ENCODE measurements at places on chromosomes 11 and 22.
A peak's percentile ranks its signal among the peaks of the same experiment; 100 is the strongest.

DNA sequence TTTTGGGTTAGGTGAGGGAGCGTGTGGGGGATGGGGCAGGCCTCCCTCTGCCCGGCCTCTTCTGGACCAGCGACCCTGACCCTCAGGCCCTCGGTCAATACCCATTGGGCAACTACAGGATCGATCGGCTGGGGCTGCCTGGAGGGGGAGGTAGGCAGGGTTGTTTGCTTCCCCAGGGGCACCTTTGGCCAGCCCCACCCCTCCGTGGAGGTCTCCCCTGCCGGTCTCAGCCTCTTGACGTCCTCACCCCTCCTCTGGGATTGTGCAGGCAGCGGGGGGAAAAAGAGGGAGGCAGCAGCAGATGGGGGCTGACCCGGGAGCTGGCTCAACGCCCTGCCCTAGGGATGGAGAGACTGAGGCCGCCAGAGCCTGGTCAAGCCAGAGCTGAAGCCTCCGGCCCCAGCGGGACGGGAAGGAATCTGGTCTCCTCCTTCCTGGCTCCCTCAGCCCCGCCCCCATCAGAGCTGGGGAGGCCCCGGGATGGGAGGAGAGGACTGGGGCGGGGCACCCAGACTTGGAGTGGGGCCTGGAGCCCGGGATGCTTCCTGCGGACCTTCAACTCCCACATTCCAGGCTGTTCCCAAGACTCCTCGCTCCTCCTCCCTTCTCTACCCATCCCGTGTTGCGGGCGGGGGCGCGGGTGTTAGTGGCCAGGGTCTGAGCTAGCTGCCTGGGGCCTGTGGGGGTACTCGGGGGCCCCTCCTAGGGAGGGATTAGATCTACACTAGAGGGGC is 14.4 kb upstream of the CDC42EP1 start:
- DNase-seq, result no peak

GRCh38 chr11:8691601-8692000 is 9.0 kb downstream of the RPL27A start:
- no peak for DNase-seq

DNA sequence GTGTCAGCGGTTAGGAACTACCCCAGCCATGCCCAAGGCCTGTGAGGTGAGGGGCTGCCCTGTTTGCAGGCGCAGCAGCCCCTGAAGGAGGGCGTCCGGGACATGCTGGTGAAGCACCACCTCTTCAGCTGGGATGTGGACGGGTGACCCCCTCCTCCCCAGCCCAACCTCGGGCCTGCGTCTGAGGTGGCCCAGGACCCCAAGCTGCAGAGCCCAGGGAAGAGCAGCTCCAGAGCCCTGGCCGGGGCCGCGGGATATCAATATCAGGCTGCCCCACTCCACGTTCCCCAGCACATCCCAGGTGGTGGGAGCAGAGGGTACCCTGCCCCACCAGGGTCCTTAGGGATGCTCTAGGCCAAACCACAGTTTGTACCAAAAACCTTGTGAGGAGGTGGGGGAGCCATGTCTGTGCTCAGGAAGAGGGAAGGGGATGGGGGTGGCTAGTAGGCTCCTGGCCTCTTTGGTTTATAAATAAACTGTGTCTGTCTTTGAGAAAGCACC is 39.3 kb downstream of the SGSM3 start:
- no peak for DNase-seq

DNA sequence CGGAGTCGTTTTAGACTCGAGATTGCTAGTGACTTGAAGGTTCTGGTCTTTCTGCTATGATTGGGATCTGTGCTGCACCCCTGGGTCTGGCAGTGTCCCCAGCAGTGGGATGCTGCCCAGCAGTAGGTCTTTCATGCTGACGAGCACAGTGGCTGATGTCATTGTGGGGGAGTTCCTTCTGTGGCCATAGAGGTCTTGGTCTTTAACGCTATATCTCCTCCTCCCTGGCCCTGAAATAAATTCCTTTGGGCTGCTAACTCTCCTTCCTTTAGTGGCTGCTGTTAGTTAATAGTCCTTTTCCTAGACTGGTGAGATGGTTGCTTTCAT is 136.3 kb downstream of the TEAD1 start:
- DNase-seq, result no peak

- DNase-seq, result peak; percentile 34
These were observed 6.9 kb upstream of the POLDIP3 start for GRCh38 chr22:42621505-42622002.

DNA sequence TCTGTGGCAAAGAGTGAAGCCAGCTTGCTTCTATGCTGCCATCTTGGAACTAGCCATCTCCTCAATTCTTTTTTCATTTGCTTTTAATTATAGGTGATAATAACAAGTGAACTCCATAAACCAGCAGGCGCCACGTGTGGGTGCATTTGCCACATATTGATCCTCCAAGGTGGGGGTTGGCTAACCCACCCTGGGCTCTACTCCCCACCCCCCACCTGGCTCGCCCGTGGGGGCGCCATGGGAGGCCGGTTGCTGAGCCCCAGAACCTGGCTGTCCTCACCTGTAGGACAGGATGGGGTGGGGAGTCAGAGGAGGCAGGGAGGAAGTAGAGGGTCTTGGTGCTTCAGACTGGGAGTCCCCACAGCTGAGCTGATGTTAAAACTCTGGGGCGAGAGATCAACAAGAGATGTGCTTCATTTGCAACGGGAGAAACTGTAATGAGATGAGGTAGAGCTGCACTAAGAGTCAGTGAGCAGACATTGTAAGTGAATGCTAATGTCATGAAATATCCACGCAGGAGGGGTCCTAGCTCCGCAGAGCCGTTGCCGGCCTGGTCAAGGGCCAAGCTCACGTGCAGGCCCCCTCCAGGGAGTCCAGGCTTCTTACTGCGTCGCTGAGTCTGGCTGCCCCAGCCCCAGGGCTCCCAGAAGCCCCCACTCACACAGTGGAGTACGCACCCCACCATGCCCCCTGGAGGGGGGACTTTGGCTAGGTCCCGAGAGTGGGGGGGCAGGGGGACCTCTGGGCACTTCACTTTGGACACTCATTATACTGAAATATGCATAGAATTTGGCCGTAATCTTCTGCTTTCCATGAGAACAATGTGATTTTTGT is 59.4 kb downstream of the BRD1 start:
- no peak for DNase-seq

GRCh38 chr11:94525546-94526324 is 13.5 kb downstream of the C11orf97 start:
- DNase-seq, result no peak

DNA sequence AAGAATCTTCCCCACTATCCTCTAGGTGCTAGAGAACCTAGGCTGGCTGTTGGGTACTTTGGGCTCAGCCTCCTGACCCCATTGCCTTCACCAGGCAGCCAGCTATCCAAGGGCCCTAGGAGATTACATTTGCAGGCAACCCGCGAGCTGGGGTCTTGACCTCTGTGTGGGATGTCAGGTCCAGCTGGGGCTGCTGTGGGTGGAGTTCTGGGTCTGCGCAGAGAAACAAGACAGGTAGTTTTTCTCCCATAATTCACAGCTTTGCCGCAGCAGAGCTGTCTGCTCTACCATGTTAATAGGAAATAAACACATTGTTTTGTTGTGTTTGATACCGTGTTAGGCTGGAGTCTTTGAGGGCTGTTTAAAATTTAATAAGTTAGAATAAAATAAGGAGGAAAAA is 142.8 kb upstream of the PLET1 start:
- DNase-seq, result no peak

- DNase-seq, result no peak
These were observed 416.4 kb downstream of the MIAT start for GRCh38 chr22:27073601-27074425.

DNA sequence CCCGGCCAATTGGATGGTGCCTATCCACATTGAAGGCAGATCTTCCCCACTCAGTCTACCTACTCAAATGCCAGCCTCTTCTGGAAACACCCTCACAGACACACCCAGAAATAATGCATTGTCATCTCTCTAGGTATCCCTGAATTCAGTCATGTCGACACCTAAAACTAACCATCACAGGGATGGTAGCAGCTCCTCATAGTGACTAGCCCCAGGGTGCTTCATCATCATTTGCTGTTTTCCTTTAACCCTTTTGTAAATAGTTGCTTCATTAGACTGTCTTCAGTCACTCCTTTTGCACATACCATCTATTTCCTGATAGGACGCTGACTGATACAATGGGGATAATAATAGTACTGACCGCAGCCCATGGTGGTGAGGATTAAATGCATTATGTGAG is 18.8 kb upstream of the AMOTL1 start:
- DNase-seq, result no peak

DNA sequence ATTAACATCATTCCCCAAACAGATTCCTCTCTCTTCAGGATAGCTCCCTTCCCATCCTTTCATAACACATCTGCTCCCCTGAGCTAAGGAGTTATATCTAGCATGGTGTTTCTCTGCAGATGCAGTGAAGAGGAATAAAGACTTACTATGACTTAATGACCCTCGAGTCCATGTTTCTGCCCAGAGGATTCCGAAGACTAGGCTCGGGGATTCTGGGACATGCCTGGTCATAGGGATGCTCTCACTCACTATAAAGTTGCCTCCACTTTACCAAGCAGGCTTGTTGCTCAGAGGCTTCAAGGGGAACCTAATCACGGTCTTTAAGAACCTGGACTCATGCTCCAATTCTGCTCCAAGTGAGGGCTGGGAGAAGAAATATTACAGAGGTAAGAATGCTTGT is at the start of gene OR52E4:
TSS of gene OR52E4 (plus strand) at position 301 of the 400 bp plus-strand sequence. CDS start 3,664 bp downstream, outside the sequence.
- no peak for DNase-seq
